ENCODE measurements at places on chromosomes 6 and 20.

GRCh38 chr6:38477680-38478260 lies 162.0 kb downstream of the BTBD9 start:
- DNase-seq = no peak

DNA sequence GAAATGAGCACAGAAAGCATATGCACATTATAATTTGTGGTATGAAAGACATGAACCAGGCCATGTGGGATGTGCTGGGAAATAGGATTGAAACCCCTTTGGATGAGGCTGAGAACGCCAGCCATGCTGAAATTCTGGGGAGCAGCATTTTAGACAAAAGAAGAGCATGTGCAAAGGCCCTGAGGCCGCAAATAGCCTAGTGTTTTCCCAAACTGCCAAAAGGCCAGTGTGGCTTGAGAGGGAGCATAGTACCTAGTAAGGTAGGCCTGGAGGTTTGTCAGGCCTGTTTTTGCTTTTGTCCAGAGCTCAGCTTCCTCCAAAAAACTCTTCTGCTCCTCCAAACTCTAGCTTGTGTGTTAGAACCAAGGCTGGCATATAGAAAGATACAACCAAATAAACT lies 57.4 kb upstream of the NOP56 start:
- no peak for DNase-seq

- no peak for DNase-seq
Measured at GRCh38 chr20:51036827-51037531, 14.1 kb upstream of the KCNG1 start.

GRCh38 chr6:136930528-136930927 lies 8.4 kb downstream of the SLC35D3 start:
- DNase-seq = no peak

DNA sequence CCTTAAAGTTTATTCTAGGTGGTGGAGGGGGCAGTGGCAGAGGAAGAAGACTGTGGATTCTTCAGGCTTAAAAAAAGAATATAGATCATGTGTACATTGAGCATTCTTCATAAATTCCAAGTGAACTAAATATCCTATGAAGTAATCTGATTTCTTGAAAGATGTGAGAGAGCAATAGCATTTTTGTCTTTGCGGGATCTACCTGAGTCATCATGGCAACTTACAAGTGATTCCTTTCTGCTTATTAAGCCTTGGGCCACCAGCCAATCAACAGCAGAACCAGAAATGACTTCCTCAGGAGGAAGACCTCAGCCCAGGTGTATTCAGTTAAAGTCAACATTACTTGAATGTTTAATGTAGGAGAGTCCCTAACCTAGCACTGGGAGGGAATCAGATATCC lies 756.9 kb downstream of the TFAP2A start:
- DNase-seq = no peak

DNA sequence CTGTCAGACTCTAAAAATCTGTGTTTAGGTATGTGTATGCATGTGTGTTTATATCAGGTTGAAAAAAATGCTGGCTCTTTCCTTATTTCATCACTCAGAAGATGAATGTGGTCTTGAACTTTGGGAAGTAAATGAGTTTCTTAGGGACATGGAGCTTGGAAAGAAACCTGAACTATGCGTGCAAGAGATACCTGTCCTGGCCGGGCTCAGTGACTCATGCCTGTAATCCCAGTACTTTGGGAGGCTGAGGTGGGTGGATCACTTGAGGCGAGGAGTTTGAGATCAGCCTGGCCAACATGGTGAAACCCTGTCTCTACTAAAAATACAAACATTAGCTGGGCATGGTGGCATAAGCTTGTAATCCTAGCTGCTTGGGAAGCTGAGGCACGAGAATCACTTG lies 4.4 kb upstream of the GLP1R start:
- DNase-seq = no peak

GRCh38 chr6:7909323-7910276 lies 988 bp downstream of the TXNDC5 start:
- DNase-seq = no peak

All from CD4-positive, alpha-beta T cell treated with Interleukin-4 for 4 hours (primary cell).